Glomerular endothelial cell (primary cell): ENCODE measurements at places on chromosomes 12 and 14. TPM values are rescaled to one million over a fixed set of nuclear protein-coding genes. Genes with fewer than 3 reads are reported as not detected.

DNA sequence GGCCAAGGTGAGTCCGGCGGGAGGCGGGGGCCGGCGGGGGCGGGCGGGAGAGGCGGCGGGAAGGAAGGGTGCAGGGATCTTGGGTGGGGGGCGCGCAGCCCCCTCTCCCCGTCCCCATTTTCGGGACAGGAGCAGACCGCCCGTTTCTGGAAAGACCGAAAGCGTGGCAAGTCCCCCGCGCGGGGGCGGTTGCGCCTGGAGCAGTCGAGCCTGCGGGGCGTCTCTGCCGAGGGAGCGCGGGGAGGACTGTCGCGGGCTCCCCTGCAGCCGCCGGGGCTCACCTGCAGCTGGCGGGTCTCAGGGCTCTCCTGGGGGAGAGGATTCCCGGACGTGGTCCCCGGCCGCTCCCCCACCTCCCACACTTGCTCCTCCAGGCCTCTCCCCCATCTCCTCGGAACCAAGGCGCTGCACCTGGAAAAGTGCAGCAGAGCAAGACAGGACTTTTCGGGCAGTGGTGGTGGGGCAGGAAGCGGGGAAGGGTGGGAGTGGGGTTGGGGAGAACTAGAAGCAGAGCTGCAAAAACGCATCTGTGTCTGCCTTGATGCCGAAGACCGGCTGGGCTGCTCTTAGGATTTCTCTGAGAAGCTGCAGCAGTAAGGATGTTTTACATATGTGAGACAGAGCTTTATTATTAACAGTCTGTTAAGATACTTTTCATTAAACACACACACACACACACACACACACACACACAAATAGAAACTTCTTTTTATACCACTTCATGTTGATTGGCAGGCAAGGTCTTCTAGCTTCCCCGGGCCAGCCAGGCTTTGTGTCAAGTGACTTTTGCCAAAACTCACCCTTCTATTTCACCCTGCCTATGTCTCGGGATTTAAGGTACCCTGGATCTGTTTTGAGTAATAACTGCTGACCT, 677 bp downstream of the C12orf75 start:
- no peak for DNase-seq

DNA sequence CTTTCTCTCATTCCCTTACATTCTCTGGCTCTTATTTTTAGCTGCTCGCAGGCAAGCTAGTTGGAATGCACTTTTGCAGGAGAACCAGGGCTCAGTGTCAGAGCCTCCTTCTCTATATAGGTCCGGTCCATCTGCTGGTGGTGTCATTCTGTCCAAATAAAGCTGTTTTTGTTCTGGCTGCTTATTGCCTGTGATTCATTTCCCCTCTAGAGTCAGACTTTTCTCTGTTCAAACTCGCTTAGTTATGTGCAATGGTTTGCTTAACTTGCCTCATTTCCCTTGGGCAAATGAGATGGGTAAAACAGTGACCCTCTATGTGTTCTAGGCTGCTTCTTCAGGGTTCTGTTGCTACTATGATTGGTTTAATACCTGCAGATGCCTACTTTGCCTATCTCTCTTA, 2.9 kb downstream of the SMARCD1 start:
- DNase-seq, result peak; percentile 64

- no peak for DNase-seq
These were observed 67.1 kb upstream of the DDX11 start for GRCh38 chr12:31006416-31007152.

The KLRD1 gene
- 0.05 and 0.06 TPM in 2 replicates for total RNA-seq

The SCN8A gene
- 2.0 and 7.1 TPM in 2 replicates for total RNA-seq

GRCh38 chr14:47826809-47827208, 151.4 kb upstream of the MDGA2 start:
- no peak for DNase-seq

DNA sequence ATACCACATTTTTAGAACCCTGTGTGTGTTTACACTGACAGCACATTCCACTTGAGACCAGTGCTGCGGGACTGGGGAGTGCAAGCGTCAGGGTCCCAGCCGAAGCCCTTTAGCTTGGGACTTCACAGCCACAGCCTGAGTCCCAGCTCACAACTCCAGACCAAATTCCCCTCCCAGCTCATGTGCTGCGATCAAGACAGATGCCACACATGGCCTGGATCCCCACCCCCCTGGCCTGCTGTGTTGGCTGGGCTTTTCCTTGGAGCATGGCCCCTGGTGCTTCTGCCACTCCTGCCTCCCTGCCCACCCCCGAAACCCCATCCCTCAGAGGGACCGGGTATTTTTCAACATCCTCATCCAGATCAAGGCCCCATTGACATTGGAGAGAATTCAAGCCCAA, 63.7 kb downstream of the WDR20 start:
- no peak for DNase-seq

The CPSF2 gene
- 33.6 and 39.4 TPM in 2 replicates for total RNA-seq

DNA sequence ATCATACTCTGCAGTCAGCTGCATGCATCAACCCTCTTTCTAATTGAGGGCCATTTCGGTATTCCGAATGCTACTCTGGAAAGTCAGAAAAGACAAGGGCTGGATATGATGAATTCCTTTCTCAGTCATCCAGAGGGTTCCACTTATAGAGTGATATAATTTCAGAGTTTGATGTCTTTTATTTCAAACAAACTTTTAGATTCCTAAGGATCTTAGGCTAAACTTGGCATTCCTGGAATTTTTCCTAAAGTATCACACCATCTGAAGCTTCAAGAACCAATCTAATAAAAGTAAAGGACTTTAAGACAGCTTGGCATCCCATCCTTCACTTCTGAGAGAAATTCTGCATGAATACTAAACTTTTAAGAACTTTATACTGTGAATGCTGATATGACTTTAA, 69.3 kb upstream of the KCNJ8 start:
- no peak for DNase-seq

DNA sequence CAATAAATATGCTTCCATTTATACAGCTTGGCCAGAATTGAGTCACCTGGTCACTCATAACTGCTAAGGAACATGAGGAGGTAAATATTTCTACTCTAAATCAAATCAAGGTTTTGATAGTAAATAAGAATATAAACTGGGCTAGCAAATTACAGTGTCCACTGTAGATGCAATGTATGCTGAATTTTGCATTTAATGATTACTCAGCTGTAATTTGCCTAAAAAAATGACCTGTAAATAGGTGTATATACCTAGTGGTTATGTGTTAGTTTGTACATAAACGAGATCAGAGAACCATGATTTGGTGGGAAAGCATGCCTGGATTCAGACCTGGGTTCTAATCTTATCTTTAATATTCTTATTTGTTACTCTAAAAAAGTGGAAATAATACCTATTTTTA, 76.6 kb upstream of the CNTN1 start:
- no peak for DNase-seq

The ACSM4 gene
- not detected in 2 replicates for total RNA-seq

The PMCH gene
- not detected in 2 replicates for total RNA-seq

The GPR65 gene
- not detected in 2 replicates for total RNA-seq

GRCh38 chr12:131845121-131845520, 16.9 kb downstream of the MMP17 start:
- DNase-seq, result no peak
